Aorta (tissue), 5 donors: ENCODE measurements at places on chromosomes 2 and 18. TPM values are rescaled to one million over a fixed set of nuclear protein-coding genes. Genes with fewer than 3 reads are reported as not detected.

GRCh38 chr2:102657770-102658169 is 38.4 kb downstream of the SLC9A2 start:
- no peak for DNase-seq

- no peak for DNase-seq
These were observed 26.1 kb upstream of the ACVR2A start for GRCh38 chr2:147818741-147819140.

- no peak for DNase-seq
These were observed 19.0 kb upstream of the TMEM247 start for GRCh38 chr2:46460241-46460921.

DNA sequence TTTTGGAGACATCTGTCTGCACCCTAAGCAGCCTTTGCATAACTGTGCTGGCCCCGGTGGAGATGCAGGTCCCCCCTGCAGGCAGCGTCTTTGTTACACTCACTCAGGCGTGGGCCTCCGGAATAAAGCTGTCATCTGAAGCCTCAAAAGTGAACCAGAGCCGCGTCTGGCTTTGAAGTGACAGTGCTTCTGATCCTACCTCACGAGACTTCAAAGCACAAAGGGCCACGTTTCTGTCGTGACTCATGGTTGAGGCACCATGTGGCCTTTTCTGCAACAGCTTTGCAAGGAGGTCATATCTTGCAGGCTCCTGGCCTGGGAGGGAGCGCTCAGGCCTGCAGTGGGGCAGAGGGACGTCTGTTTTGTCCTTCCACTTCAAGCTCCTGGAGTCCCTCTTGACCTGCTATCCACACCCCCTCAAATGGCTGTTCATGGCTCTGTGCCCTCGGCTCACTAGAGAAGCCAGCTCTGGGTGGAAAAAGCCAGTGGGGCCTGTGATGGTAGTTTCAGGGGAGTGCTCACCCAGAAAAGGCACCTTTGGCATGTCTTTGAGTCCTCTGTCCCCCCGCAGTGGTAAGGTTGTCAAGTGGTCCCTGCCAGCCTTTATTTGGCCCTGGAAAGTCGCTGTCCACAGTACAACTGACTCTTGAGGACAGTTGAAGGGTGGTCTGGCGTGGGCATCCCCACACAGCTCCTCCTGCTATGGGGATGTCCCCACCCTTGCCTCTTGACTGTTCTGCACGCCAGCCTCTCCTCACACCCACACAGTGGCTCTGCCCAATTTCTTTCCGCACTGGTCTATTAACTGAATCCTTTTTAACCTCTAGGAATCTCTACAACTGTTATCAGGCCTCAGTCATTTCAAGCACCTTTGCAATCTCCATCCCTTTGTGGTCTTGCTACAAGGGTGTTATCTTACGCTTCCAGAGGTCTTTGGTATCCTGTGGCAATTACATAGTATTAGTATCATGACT is 19.3 kb downstream of the GPR55 start:
- DNase-seq, result no peak

GRCh38 chr18:709771-710170 is 2.7 kb downstream of the ENOSF1 start:
- no peak for DNase-seq

DNA sequence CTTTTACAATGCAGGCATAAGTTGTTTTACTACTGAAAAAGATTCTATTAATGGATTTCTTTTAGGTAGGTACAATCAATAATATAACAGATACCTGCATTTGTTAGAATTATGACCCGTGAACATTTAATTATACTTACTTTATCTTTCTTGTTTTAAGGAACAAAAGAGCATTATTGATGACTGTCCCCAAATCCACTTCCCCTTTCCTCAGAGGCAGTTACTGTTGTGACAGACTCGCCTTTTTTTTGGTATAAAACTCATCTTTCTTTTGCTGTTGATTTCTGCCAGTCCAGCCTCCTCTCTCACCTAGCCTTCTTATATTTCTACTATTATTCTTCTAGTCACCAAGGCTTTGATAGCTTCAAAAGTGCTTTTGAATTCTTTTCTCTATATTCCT is 12.1 kb downstream of the ACTR3 start:
- no peak for DNase-seq

DNA sequence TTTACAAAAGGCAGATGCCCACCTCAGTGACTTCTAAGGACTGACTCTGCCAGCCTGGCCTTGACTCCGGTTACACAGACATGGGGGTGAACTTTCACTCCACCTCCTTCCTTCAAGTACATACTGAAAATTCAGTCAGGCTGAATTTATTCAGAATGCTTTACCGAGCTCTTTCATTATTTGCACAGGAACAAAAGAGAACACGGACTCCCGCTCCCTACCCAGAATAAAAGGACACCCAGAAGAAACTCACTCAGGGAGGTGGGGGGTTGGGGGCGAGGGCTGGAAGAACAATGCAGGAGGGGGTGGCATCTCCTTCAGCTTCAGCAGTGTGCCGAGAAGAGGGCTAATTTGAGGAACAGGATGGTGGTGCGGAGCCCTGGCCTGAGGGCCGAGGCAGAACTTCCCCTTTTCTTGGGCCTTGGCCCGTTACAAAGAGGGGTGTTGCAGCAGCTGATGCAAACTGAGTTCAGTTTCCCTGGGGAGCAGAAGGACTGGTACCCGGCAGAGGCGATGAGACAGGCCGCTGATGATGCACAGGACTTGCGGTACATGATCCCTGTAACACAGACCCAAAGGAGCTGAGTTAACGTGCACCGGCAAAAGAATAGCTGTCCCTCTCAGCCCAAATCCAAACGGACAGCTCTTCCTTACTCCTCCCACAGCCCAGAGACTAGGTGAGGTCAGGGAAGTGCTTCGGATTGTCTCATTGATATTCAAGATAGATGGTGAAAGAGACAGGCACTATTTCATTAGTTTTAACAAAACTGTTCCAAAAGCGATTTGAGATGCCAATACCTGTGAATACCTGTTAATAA is 24.1 kb downstream of the LYPD1 start:
- DNase-seq, result no peak

DNA sequence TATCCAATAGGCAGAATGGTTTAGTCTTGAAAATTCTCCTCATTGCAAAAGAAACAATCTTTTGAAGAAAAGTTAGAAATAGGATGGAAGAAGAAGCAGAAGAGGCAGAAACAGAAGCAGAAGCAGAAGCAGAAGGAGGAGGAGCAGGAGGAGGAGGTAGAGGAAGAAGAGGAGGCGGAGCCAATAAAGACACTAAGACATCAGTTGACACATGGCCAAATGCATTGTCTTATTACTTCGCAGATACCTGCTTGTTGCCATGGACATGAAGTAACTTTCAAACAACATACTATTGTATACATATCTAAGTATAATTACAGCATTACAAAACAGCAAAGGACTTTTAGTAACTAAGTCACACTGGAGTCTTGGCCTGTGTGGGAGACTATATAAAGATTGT is 606.3 kb downstream of the METTL4 start:
- no peak for DNase-seq

GRCh38 chr18:13676471-13676870 is 49.9 kb downstream of the FAM210A start:
- no peak for DNase-seq

- no peak for DNase-seq
These were observed 56.4 kb downstream of the GCA start for GRCh38 chr2:162400336-162400735.

DNA sequence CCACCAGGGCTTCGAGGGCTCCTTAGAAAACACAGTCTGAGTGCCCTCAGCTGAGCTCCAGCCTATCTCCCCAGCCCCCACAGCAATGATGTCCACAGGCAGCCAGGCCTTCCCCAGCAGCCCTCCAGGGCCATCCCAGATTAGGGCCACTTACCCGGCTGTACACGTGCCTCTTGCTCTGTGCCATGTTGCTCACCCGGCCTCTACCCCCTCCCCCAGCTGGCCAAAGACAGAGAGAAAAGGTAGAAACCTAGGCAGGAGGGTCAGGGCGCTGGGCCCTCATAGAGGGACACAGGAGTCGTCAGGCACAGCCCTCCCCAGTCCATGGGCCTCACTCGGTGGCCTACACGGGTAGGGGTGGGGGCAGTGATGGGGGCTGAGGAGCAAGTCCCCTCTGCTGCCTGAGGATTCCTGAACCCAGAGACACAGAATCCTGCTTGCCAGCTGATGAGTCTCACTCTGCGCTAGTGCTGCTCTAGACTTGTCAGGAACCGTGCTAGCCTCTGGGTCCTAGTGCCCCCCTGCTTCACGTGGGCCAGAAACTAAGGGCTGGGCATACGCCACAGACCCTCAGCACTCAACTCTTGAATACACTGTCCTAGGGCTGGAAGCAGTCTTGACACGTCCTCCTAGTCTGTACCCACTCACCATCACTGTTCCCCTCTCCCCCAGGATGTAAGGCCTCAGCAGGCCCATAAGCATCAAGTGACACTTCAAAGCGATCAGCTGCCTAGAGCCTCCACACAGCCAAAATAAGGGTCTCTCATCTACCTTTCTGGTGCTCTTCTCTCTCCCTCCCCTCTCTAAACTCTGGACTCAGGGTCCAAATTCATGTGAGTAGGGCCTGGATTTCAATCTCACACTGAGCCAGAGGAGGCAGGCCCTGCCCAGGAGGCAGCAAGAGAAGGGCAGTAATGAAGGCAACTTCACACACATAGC is at the start of gene DCTN1:
Gene DCTN1, minus strand, starts transcription at position 461 of the 939 bp plus-strand sequence. Its CDS starts 274 bp downstream, at position 187.
- DNase-seq, result peak; percentile 82

DNA sequence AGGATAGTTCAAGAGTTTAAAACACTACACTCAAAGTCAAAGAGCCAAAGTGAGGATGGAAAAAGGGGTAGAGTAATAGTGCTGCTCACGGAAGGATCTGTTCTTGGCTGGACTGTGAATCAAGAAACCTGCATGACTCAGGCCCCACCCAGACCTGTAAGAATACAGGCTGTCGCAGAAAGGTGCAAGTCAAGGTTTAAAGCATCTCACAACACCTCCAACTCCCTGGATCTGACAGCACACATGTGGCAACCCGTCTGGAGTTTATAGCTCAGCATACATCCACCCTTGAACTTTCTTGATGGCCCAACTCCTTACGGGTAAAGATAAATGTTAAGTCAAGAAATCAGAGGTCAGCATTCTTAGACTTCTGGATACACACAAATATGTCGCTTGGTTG is 6.3 kb downstream of the KIAA2012 start:
- DNase-seq, result no peak

DNA sequence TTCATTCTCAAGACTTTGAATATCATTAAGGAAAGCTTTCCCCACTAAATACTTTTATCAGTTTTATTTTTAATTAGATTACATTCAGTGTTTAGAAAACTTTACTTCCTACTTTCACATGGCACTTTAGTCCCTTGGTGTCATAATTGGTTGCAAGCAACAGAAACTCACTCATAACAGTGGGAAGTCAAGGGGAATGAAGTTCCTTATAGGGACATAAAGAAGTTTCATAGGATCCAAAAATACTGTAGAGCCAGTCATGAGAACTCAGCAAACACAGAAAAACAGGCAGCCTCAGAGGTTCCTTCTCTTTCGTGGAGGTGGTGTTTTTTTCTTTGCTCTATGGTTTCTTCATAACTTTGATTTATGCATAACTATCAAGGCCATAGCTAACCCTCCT is 809.0 kb downstream of the BCL11A start:
- no peak for DNase-seq

DNA sequence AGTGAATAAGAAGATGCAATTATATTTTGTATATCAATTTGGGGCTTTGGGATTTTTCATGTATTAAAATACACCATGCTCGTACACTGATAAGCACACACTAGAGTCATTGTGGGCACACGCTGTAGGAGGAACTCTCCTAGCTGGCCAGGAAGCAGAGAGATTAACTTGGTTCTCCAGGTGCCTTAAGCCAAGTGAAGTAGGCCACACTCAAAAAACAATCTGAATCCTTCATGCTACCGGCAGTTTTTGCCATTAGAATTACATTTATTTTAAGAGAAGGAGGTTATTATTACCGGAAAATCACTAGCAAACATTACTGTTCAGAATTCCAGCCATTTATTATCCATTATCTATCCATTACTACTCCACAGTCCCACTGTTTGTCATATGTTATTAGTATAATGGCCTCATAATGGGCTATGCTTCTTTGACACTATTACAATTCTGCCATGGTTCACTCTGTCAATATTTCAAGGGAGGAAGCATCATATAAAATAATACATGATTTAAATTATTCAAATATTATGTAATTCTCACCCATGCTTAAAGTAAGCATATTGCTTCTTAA is 214.4 kb downstream of the L3MBTL4 start:
- DNase-seq, result no peak

- DNase-seq, result peak; percentile 54
These were observed 90.6 kb upstream of the TAF1B start for GRCh38 chr2:9752441-9753275.

GRCh38 chr18:32042337-32042736 is 23.7 kb downstream of the RNF125 start:
- DNase-seq, result no peak

DNA sequence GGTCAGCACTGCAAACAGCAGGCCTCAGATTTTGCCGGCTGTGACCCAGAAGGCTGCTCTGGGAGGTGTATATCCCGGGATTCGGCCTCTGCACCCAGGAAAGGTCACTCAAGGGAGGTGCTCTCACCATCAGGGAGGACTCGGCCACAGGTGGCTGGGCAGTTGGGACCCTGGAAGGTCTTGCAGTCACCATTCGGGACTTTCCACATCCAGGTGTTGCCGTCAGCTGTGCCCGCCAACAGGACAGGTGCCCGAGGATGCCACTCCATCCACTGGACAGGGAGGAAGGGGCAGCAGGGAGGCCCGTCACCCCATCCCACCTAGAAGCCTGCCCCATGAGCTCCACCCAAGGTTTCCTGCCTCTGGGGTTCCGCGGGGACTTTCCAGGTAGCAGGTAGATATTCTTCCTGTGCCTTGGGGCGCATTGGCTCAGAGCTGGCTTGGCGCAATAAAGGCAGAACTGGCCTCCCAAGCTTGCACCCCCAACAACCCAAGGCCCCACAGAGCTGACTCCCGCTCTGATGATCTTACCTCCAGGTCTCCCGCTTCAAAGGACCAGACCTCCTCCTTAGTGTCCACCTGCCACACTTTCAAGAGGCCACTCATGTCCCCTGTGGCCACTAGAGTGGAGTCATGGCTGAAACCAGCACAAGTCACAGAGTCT is 3.5 kb downstream of the AAMP start:
- peak; percentile 45 for DNase-seq

DNA sequence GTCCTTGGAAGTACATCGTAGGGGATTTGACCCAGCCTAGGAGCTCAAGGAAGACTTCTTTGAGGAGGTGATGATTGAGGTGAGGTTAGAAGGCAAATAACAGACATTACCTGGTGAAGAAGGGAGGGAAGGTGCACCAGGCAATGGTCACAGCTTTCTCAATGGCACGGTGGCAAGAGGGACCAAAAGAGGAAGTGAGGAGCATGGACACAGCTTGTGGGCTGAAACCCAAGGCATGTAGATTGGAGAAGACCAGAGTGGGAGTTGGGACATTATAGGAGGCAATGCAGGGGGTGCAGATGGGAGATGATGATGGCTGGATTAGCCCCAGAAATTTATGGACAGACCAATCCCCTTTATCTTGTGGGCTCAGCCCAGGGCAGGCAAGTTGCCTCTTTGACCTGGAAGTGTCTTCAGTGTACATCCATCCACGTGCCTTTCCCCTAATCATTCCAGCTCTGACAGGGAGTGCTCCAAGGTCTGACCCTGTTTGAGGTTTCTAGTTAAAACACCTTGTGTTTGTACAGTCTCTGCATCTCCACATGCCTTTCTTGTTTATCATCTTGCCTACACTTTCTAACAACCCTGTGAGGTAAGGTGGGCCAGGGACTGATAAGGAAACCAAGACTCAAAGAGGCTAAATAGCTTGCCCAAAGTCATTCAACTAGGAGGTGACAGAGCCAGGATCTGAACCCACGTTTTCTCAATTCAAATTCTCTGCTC is 59.1 kb downstream of the NRP2 start:
- no peak for DNase-seq

Gene ANAPC1
- 35.1 TPM for total RNA-seq

Gene GRB14
- 6.2 TPM for total RNA-seq

Gene L3MBTL4
- total RNA-seq, result 4.2 TPM

Gene MRO
- 3.2 TPM for total RNA-seq

Gene IL18RAP
- 6.3 TPM for total RNA-seq

Gene NOL4
- 0.62 TPM for total RNA-seq

Gene NT5C1B
- not detected for total RNA-seq
